Erythroblast (primary cell): ENCODE measurements at places on chromosomes 6 and 20.

DNA sequence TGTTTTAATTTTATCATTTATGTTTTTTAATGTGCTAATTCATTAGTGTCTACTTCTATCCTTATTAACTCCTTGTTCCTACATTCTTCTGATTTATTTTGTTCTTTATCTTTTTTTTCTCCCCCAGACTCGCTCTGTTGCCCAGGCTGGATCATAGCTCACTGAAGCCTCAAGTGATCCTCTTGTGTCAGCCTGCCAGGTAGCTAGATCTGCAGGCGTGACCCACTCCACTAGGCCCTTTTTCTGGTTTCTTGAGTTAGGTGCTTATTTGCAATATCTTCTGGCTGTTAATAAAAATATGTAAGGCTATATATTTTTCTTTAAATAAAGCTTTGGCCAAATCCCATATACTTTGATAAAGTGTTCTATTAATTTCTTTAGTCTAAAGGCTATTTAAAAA, 2.8 kb downstream of the TAF11 start:
- no peak for DNase-seq

- DNase-seq: no peak
Observed at GRCh38 chr20:61556111-61556510, 304.1 kb downstream of the CDH4 start.

DNA sequence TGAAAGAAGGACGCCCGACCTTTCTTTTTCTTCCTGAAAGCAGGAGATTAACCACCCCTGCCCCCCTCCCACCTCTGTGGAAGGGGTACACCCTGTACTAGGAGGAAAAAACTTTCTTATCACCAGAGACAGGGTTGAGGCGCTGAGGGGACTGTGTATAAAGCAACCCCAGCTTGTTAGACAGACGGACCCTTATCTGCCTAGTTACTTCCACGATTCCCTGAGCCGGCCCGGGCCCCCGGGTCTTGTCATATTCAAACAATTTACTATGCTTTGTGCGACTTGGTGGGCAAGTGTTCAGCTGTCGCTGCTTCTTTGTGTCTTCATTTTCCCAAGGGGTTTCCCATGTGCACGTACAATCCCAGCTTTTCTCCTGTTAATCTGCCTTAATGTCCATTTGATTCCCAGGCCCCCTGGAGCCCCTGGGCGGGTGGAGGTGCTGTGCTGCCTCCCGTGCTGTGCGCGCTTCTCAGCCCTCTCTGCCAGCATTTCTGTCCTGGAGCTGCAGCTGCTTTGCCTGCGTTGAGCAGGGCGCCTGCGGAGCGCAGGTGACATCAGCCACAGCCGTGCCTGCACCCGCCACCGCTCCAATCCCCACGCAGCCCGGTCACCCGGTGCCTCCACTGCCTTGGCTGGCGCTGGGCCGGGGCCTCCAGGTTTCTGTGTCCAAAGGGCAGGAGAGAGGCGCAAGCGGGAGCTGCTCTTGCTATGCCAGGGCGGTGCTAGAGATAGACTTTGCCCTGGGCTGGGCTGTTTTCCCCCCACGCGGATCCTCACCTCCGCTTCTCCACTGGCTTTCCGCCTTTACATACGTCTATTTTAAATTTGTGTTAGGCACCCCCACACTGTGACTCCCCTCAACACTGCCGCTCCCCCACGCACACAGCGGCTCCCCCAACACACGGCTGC, 96.2 kb downstream of the TTLL2 start:
- DNase-seq: no peak

DNA sequence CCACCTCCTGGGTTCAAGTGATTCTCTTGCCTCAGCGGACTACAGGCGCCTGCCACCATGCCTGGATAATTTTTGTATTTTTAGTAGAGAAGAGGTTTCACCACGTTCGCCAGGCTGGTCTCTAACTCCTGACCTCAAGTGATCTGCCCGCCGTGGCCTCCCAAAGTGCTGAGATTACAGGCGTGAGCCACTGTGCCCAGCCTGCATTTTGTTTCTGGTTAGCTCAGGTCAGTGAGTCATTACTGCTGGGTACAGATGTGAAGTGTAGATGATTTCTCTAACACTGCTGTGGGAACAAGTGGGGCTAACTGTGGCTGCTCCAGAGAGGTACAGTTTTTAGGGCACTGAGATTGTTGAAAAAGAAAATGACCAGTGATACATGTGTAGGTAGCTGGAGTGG, 188.6 kb downstream of the PRL start:
- no peak for DNase-seq

- DNase-seq: peak; percentile 73
Observed at GRCh38 chr6:13397359-13398068, 69.2 kb upstream of the TBC1D7 start.

GRCh38 chr6:11535801-11536230, 1.7 kb upstream of the TMEM170B start:
- peak; percentile 3 for DNase-seq

- peak; percentile 12 for DNase-seq
Observed at GRCh38 chr6:39037082-39037508, 11.5 kb upstream of the GLP1R start.

- no peak for DNase-seq
Observed at GRCh38 chr6:46539866-46540265, 48.6 kb upstream of the RCAN2 start.

DNA sequence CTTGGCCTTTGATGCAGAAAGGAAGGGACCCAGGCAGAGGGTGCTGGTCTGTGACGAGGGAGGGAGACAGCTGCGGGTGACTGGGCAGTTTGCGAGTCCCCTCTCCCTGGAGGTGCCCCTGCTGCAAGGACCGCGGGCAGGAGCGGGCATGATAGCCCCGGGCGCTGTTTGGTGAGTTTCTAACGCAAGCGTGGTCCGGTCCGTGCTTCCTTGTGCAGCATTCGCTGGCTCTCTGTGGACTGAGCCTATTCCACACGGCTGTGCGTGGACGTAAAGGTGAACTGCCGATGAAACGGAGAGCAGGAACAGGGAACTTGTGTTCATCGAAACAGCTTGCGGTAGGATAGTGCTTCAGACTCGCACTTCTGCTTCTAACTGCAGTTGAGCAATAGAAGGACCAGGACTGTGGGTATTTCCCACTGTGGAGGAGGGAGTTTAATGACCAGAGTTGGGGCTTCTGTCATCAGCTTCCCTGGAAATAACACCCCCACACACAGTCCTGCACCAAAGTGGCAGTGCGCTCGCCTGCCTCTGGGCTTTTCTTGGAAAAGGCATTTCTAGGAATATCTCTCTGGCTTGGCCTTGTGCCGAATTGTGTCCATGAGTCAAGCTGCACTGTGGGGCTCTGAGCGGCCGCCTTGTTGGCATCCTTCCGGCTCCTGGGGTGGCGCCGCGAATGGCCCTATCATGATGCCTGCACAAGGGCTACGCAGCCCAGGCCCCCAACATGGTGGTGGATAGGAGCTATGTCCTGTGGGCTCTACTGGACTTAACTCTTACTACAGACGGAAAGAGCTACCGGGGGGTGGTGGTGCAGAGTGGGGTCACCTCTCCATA, 48.9 kb downstream of the DUSP22 start:
- no peak for DNase-seq

DNA sequence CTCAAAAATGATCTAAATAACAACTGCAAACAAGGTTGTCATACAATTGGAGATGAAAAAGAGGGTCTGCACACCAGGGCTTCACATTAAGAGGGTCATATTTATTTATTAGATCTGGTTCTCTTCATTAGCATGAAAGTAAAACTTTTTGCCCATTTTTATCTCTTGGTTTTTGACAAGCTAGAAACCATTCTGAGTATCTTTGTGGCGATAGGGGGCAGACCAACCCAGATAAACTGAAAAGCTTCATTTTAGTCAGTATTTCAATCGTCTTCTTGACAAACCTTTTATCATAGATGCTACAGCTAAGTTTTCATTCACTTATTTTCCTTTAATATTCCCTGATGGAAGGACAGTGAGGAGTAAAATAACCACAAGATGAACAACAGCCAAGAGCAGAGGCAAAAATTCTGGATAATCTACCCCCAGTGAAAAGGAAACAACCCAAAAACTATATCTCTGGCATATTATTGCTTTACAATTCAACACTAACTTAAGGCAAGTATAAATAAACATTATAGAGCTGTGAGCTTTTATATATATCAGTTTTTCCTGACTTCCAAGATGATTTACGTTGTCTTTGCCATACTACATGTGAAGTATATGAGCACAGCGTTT, 45.2 kb downstream of the THEMIS start:
- DNase-seq: no peak

- DNase-seq: no peak
Observed at GRCh38 chr20:19654921-19655320, 103.1 kb upstream of the RIN2 start.

DNA sequence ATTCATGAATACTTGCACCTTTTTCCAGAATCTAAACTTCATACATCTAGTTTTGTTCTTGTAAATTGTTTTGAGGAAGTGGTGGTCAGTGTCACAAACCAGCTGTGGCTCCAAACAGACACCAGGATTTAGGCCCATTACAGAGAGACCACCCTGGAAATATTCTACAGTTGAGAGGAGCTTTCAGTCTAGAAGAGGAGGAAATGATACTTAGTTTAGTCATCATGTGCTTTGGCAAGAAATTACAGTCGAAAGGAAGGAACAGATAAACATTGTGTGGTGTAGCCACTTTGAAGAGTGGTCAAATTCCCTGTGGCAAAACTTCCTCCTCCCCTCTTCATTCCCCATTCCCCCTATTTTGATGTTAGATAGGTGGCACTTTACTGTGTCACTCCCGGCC, 15.7 kb downstream of the DCBLD1 start:
- DNase-seq: no peak

GRCh38 chr6:57201718-57202117, 20.4 kb downstream of the RAB23 start:
- DNase-seq: no peak

GRCh38 chr20:1469925-1470571, 3.4 kb upstream of the NSFL1C start:
- peak; percentile 81 for DNase-seq

DNA sequence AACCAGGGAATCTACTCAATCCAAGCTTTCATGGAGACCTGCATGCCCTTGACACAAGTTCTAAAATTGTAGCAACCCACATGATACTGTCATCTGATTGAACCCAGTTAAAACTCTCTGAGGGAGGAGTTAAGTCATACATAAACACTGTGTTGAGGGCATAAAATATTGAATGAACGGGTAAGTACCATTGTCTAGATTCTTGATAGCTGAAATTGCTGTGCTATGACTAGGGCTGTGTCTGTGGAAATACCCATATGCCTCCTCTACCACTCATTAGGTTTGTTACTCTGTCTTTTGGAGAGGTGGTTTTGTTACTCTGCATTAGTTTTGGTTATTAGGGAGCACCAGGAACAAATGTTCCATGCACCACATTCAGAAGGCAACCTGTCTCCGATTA, 7.6 kb downstream of the ENPP4 start:
- no peak for DNase-seq

DNA sequence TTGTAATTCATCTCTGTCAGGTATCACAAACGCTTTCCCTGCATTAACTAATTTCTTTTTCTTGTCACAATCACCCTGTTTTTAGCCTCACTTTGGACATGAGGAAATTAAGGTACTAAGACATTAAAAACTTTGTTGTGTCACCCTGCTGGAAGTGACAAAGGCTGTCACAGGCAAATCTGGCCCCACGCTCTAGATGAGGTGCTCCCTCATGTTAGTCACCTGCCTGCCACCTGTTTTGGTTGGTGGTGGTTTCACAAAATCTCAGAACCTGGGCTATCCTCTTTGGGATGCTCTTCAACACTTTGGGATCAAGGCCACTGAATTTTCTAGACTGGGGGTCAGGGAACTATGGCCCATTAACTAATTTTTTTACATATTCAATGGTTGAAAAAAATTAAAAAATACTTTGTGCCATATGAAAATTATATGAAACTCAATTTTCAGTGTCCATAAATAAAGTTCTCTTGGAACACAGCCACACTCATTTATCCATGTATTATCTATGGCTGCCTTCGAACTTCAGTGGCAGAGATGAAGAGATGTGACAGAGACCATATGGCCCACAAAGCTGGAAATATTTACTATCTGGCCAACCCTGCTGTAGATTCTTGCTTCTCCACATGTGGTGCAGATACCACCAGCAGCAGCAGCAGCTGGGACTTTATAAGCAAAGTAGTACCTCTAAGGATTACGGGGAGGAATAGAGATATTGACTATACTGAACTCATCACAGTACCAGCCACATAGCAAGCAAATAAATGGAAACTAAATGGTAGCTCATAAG, 16.1 kb upstream of the TNFAIP3 start:
- DNase-seq: peak; percentile 80

GRCh38 chr20:13320702-13321101, 99.6 kb downstream of the ISM1 start:
- DNase-seq: no peak

DNA sequence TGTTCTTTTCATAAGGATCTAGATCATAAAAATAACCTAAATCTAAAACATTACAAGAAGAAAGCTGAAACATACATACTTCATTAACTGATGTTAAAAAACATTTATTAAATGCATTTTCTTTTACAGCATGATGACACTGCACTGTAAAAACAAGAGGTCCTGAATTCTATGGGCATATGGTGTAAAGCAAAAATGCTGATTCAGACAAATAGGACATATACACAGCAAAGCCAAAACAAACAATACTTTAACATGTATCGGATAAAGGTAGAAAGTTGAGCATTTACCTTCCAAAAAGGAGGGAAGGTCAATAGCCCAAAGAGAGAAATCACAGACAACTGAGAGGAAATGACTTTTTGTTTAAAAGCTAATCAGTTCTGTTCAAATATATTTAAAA, 221.5 kb downstream of the RNGTT start:
- DNase-seq: no peak

DNA sequence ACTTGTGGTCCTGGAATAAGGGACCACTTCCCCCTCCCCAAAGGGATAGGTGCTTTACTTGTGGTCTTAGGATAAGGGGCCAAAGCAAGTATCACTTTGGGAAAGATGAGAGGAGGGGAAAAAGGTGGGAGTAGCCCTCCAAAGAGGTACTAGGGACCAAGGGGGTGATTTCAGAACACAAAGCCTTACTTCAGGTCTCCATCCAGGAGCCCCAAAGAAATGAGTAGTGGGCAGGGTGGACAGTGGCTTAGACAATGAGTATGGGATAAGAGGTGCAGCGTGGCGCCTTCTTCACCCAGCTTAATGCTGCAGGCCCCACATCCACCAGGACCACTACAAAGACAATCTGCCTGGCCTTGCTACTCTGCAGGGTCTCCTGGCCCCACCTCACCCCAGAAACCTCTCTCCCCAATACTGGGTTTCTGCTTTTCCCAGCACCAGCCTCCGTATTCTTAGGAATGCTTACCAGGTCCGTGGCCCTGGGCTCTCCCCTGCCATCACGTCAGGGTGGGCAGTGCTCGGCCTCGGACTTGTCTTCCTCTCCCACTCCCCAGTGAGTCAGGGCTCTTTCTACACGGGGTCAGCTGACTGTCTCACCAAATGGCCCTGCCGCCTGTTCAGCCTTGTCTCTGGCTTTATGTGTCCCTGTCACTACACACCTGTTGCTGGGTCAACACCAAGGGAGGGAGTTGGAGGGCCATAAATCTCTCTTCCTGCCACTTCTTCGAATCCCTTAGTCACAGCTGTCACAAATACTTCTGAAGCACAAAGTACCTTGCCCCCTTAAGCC, 3.1 kb downstream of the NNAT start:
- DNase-seq: no peak
